ENCODE measurements at places on chromosomes 4 and X. TPM values are rescaled to one million over a fixed set of nuclear protein-coding genes. Genes with fewer than 3 reads are reported as not detected.

The ELOVL6 gene
- 62.6 TPM for total RNA-seq

DNA sequence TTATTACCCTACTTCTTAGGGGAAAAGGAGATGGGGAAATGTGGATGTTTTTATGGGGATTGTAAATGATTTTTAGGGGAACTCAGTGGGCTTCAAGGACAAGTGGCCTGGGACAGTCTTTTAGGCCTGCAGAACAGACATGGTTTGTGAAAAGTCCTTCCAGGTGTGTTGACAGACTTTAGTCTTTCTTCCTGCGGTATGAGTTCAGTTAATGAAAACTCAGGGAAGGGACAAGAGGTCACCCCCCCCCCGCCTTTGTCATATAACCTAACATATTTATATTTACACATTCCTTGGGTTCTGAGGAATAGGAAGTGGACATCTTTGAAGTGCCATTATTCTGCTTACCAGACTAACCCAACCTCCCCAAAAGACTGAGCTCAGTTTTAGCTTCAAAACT is 31.8 kb downstream of the METAP1 start:
- no peaks in the 10 kb centered on the region for H3K27me3 ChIP-seq
- no peak for DNase-seq
- no peak overlapping the region for H3K4me3 ChIP-seq
- peaks cover 7% of the 10 kb centered on the region for H3K4me1 ChIP-seq
- no peak overlapping the region for H3K27ac ChIP-seq
- H3K36me3 ChIP-seq, result peaks cover 9% of the 10 kb centered on the region

DNA sequence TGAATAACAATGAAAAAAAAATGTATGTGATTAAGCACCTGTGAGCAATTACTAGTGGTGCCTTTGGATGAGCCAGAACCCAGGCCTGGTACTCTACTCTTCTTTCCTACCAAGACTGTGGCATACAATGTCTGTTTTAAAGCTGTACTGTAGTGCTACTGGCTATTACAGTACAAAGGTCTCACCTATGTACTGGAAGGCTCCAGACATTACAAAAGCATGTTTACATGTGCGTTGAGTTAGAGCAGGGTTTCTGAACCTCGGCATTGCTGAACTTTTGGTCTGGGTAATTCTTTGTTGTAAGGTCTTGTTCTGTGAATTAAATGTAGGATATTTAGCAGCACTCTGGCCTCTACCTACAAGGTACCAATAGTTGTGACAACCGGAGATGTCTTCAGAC is 153.8 kb downstream of the SPATA18 start:
- no peaks in the 10 kb centered on the region for H3K36me3 ChIP-seq
- H3K27ac ChIP-seq, result no peak overlapping the region
- H3K4me3 ChIP-seq, result no peak overlapping the region
- DNase-seq, result no peak
- peaks cover 6% of the 10 kb centered on the region for H3K4me1 ChIP-seq

- peaks cover 2% of the 10 kb centered on the region for H3K36me3 ChIP-seq
- no peak overlapping the region for H3K4me3 ChIP-seq
- no peak overlapping the region for H3K27ac ChIP-seq
- 0 out of 2 replicates have a peak, but pooled peaks cover 3% of the 10 kb centered on the region for H3K4me1 ChIP-seq
- peak; percentile 8 for DNase-seq
Observed at GRCh38 chrX:129652565-129653169, 2.1 kb downstream of the APLN start.

DNA sequence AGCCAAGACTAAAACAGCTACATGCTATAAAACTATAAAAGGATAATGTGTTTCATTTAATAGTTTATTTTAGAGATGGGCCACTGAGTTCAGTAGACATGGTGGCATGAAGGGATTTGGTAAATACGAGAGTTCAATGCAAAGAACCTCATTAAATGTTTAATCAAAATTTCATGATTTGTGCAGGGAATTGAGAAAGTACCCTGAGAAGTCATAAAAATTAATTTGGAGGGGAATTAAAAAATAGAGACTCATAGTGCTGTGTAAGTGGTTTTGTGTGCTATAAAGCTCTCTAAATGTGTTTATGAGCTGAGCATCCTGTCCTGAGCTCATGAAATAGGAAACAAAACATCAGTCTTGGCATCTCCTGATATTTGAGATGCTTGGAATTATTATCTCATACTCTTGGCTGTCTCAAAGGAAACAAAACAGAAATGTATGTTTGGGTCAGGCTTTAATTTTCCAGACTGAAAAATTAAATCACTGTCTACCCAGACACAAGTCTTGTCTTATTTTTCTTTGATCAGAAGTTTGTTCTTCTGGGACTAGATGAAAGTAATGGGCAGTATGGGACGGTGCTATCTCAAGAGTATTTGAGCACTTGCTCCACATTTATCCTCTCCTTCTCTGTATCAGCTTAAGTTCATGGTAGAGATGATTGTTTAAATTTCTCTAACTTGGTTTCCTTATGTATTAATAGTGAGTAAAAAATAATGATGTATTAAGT is 38.0 kb upstream of the EMCN start:
- no peaks in the 10 kb centered on the region for H3K27me3 ChIP-seq
- no peaks in the 10 kb centered on the region for H3K4me1 ChIP-seq
- H3K36me3 ChIP-seq, result no peaks in the 10 kb centered on the region
- DNase-seq, result no peak

Data from H9 (cell line).